ENCODE measurements at places on chromosomes 3 and 15.

GRCh38 chr3:45134758-45135521 is 11.2 kb downstream of the CDCP1 start:
- no peak for DNase-seq

- no peak for DNase-seq
Measured at GRCh38 chr15:89441295-89441812, 55.0 kb downstream of the RHCG start.

DNA sequence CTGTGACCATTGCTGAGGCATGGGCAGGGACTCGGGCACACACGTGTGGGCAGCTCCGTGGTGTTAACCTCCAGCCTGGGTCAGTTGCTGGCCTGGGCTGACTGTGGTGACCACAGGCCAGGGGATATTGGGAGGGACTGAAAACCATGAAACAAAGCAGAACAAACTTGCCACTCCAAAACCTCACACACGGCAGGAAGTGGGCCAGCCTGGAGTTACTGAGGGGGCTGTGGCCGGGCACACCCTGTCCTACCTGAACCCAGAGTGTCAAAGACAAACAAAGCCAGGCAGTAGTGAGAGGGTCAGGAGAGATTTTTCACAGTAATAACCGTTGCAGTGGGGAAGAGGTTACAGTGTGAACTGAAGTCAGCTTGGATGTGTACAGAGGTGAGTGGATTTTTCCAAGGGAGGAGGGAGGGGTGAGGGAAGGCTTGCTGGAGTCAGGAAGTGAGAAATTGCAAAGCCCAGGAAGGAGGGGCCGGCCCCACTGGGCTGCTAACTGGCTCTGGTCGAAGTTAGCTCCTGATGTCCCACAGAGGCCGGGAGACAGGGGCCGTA is 40.0 kb upstream of the ATP10A start:
- DNase-seq: no peak

DNA sequence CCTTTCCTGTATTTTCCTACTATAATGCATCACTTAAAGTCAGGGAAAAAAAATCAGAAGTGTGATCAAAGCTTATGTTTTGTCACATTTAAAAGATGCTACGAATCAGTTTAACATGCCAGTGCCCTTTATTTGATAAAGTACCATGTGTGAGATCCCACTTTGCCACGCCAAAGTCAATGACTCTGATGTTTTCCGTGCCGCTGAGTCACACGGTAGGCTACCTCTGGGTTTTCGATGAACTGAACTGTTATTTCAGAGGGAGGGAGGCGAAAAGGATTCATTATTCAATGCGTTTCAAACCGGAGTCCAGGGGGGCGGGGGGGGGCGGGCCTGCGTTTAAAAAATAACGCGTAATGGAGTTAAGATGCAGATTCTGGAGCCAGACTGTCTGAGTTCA is 203.0 kb downstream of the ABHD5 start:
- no peak for DNase-seq

Data from T-helper 22 cell (primary cell).